Right ventricle myocardium superior (tissue), 1 donor: ENCODE measurements at places on chromosomes 7 and 10. TPM values are rescaled to one million over a fixed set of nuclear protein-coding genes. Genes with fewer than 3 reads are reported as not detected.

Gene SSMEM1
- total RNA-seq, result not detected

Gene NKX2-3
- total RNA-seq, result not detected

Gene PDZD7
- total RNA-seq, result 0.38 TPM

Gene NOM1
- total RNA-seq, result 9.7 TPM

Gene UTF1
- not detected for total RNA-seq

Gene ABCB1
- 3.2 TPM for total RNA-seq

Gene FFAR4
- total RNA-seq, result 0.16 TPM

Gene GIMAP1
- 5.6 TPM for total RNA-seq

Gene FGFR2
- 0.30 TPM for total RNA-seq

Gene ASB15
- 78.6 TPM for total RNA-seq

Gene ZNF117
- 2.3 TPM for total RNA-seq

Gene CPXM2
- 2.6 TPM for total RNA-seq

Gene IFIT1B
- total RNA-seq, result not detected

Gene FKBP6
- not detected for total RNA-seq

Gene RAPGEF5
- total RNA-seq, result 11.1 TPM

Gene FRG2B
- total RNA-seq, result not detected

Gene TMEM236
- total RNA-seq, result 0.43 TPM

Gene COL28A1
- total RNA-seq, result 6.7 TPM

Gene CUZD1
- total RNA-seq, result 0.11 TPM

Gene CDK14
- 24.2 TPM for total RNA-seq

Gene CNTNAP2
- 0.48 TPM for total RNA-seq

Gene IL2RA
- total RNA-seq, result 2.3 TPM

Gene INA
- total RNA-seq, result not detected

Gene GRID1
- 1.1 TPM for total RNA-seq

Gene UBTD1
- total RNA-seq, result 26.7 TPM

Gene PPIA
- 471 TPM for total RNA-seq

Gene C10orf67
- 0.54 TPM for total RNA-seq

Gene ATOH7
- not detected for total RNA-seq

Gene PSPH
- 12.0 TPM for total RNA-seq
